T-helper 1 cell (primary cell): ENCODE measurements at places on chromosomes 12 and 14.
A peak's percentile ranks its signal among the peaks of the same experiment; 100 is the strongest.

GRCh38 chr14:64812412-64812811, 67.3 kb downstream of the SPTB start:
- peak; percentile 15 for DNase-seq

GRCh38 chr12:105832806-105833205, 305.9 kb downstream of the NUAK1 start:
- DNase-seq, result no peak

- DNase-seq, result no peak
These were observed 192.5 kb upstream of the SYT1 start for GRCh38 chr12:78672033-78672432.

DNA sequence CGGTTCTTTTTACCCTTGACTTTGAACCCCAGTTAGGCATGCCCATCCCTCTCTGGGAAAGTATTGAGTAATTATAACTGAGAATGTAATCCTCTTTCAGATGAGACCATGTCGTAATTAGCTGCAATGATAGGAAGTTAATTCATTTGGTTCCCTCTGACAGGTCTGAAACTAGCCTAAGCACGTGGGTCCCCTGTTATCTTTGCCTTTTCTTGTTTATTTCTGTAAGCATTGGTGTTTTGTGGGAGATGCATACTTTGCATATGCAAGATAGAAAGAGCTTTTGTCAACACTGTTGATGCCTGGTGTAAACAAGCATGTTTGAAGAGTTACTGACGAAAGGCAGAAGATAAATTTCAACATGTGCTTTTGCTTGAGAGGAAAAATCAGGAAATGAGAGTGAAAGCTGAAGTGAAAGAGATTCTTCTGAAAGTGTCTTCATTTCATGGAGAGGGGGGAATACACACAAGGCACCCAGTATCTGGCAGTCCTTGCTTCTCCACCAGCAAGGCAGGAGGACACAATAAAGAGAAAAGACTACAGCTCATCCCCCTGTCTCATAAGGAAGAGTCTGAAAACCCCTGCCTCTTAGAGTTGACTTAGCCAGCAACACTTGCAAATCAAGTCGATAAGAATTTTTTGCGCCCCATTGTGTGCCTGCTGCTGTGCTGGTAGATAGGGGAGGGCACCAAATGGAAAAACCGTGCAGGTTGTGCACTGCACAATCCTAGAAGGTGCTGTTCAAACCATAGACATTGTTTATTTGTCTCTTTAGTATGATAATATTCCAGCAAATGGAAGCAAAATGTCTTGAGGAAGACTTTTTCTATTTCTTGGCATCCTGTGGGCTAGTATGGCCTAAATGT, 77.8 kb downstream of the SLC24A4 start:
- no peak for DNase-seq

DNA sequence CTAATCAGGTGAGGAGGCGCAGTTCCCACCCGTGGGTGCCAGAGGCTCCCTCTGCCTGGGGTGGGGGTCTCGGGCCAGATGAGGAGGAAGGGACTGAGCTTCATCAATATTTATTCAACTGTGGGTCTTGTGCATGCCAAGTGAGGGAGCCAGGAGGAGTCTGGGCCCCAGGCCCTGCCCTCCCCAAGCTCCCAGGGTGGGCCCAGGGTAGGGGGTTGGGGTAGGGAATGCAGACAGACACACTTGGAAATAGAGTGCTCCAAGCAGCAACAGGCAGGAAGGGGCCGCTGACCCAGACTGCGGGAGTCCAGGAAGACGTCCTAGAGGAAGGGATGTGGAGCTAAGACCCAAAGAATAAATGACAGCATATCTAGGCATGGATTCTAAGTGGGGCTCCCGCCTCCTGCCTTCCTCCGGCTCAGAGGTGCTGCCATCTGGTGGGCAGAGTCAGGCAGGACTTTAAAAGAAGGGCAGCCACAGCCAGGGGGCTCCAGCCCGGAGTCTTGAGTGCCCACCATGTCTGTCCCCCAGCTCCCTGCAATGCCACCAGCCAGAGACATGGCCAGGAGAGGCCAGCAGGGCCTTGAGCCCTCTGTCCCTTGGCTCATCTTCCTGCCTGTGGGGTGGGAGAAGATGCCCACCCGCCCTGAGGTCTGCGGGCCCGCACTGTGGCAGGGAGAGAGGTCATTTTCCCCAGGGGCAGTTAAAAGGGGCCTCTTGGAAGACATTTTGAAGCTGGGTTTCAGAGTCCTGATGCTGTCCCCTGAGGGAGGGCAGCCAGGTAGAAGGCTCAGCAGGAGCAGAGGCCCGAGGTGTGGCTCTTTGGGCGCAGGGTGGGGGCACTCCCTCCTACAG, 70.1 kb downstream of the PHETA1 start:
- DNase-seq, result peak; percentile 36

DNA sequence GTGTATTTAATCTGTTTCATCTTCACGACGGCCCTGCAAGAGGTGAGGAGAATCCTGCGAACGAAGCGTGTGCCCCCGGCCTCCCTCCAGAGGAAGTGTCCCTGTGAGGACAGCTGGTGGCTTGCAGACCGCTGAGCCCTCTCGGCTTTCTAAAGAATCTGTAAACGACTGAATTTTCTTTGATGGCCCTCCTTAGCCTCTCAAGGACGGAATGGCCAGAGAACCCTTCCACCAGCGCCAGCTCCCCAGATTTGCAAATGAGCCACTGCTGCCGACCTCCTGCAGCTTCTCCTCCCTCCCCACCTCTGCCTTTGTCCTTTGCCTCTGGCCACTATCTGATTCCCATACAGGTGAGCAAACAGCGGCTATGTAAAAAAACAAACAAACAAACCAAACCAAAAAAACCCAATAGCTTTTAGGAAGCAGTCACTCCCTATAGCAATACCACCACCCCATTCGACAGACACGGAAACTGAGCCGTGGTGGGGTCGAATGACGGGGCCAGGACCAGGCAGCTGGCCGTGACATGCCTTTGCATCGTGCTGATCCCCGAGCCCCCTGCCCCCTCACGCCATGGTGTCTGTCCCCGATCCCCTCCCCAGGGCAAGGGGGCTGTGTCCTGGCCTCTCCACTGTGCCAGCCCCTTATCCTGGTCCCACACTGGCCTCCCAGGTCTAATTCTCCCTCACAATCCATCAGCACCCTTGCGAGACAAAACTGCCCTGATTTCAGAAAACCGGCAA, 23.6 kb downstream of the RFLNA start:
- DNase-seq, result no peak
